CD4-positive, alpha-beta T cell treated with Interleukin-10 for 1 hour (primary cell): ENCODE measurements at places on chromosomes 3 and 15.

DNA sequence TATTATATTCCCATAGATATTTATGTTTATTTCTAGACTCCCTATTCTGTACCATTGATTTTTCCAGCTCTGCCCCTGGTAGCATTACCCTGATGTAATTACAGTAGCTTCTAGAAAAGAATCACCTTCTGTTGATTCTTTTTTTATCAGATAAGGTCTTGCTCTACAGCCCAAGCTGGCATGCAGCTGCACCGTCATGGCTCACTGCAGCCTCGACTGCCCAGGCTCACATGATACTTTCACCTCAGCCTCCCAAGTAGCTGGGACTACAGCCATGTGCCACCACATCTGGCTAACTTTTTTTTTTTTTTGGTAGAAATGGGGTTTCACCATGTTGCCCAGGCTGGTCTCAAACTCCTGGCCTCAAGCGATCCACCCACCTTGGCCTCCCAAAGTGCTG lies 41.8 kb downstream of the SLC24A1 start:
- DNase-seq: no peak

DNA sequence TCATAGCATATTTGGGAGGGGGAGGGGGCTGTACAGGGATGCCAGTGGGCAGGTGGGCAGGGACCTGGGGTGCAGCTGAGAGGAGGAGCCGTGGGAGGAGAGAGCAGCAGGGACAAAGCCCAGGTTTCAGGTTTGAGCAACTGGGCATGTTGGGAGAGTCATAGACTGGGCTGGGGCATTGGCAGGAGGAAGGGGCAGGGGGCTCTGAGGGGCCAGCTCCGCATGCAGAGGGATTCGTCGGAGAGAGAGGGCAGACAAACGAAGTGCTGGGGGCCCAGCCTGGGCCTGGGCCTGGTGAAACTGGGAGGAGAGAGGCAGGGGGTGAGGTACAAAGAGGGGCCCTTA lies 25.2 kb downstream of the RASGRF1 start:
- DNase-seq: no peak

GRCh38 chr15:62868507-62868906 lies 174.0 kb upstream of the TPM1 start:
- DNase-seq: no peak

- no peak for DNase-seq
Observed at GRCh38 chr3:90184861-90185260, 1077.4 kb downstream of the EPHA3 start.

DNA sequence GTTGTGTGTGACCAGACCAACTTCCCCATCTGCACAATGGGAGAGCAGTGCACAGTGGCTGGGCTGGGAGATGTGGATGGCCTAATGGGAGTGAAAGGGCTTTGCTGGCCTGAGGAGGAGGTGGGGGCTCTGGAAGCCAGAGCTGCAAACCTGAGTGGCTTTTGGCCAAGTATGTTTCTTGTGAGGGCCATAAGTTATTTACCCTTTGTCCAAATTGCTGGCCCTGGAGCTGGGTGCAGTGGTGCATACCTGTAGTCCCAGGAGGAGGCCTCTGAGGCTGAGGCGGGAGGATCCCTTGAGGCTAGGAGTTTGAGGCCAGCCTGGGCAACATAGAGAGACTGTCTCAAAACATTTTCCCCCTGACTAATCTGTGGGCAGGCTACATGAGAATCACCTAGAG lies 129.1 kb downstream of the WNT7A start:
- DNase-seq: no peak

DNA sequence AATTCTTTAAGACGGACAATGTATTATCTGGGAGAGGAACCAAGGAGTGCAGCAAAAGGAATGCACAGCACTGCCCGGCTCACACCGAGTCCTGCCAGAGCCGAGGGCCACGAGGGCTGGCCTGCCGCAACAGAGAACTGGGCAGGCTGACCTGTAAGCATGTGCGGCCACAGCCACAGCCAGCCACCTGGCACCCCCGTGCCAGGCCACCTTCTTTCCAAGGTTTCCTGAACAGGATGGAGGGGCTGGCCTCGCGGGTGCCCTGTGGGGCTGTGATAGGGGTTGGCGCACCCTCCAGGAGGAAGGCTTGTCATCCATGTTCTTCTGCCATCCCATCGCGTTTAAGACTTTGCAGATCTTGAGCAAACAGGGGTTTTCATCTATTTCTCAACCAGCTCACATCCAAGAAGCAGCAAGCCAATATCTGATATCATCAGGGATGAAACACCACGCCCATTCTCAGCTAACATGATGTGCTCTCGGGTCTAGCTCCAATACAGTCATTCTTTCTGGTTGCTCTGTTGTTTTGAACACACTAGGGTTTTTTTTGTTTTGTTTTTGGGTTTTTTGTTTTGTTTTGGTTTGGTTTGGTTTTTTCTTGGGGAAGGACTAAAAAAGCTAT lies 10.2 kb downstream of the CA12 start:
- DNase-seq: no peak

DNA sequence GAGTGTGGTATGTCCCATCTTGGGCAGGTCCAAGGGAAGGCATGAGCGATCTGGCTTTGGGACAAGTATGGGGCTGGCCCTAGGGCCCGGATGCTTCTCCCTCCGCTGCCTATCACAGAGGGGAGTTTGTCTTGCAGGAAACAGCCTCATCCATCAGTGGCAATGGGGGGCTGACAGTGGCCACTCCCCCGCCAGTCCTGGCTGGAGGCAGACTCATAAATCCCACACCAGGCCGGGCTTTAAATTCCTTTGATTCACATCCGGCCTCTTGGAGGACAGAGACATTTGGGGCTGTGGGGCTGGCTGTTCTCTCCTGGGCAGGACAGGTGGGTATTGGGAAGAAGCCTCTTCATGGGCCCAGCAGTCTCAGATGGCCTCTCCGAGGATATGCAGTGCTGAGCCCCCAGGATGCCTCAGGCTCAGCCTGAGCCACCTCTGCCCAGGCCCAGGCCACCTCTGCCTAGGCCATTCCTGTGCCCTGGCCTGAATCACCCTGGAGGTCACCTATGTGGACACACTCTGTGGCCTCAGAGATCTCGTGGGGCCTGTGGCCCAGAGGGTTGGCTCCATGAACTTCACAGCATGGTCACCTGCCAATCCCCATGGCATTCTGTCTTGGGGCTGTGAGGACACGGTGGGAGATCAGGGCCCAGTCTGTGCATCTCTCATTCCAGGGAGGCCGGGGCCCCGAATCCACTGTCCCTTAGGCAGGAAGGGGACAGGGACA lies 84.2 kb upstream of the GOLGA6L4 start:
- DNase-seq: no peak

- DNase-seq: peak; percentile 15
Observed at GRCh38 chr3:41198526-41198925, 779 bp upstream of the CTNNB1 start.
